Left ventricle myocardium superior (tissue), 1 donor: ENCODE measurements at places on chromosomes 2 and 18.

GRCh38 chr2:150282357-150282756 is 205.1 kb downstream of the RND3 start:
- no peak for DNase-seq

DNA sequence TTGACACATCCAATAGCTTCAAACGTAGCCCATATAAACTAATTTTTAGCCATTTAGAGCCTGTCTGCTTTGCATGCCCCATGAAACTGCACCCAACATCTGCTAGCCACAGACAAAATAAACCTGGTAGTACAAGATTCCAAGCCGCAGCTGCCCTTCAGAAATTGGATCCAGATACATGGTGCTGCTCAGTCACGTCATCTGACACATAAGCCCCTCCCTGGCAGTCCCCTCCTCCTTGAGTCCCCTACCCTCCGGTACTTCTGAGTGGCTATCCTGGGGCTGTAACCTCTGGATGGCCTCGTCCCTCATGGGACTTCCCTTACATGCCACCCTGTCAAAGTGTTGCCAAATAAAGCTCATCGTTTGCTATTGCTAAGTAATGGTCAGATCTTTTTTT is 33.8 kb downstream of the PROC start:
- DNase-seq = no peak

GRCh38 chr18:33579349-33580215 is 1.6 kb downstream of the ASXL3 start:
- no peak for DNase-seq

- DNase-seq = no peak
Observed at GRCh38 chr18:32763293-32763692, 9.5 kb downstream of the KLHL14 start.

DNA sequence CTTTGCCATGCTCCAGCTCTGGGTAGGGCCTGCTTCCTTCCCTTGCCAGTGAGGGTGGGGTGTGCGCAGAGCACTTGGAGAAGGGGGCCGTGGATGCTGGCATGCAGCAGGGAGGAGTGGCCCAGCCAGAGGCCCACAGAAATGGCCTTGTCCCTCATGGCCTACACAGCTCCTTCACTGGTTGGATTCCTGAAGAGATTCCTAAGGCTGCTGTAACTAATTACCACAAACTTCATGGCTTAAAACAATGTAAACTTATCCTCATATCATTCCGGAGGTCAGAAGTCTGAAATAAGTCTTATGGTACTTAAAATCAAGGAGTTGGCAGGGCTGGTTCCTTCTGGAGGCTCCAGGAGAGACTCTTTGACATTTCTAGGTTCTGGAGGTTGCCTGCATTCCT is 195.2 kb downstream of the GLI2 start:
- DNase-seq = no peak

DNA sequence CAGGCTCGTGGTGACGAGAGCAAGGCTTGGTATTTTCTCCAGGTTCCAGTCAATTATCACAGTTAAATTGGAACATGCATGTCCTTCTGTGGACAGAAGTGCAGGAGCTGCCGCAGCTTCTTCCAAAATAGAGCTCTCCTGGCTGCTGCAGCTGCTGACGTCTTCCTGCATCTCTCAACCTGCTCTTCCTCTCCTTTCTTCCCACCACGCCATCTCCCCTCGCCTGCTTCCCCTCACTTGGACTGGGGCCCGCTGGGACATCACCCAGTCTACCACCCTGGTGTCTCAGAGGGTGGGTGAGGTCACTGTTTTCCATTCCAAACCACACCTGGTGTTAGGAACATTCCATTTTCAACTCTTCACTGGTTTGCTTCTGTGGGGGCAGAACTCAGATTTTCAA is 41.4 kb downstream of the SPP2 start:
- no peak for DNase-seq

GRCh38 chr2:12109363-12110017 is 363.1 kb downstream of the LPIN1 start:
- DNase-seq = no peak

DNA sequence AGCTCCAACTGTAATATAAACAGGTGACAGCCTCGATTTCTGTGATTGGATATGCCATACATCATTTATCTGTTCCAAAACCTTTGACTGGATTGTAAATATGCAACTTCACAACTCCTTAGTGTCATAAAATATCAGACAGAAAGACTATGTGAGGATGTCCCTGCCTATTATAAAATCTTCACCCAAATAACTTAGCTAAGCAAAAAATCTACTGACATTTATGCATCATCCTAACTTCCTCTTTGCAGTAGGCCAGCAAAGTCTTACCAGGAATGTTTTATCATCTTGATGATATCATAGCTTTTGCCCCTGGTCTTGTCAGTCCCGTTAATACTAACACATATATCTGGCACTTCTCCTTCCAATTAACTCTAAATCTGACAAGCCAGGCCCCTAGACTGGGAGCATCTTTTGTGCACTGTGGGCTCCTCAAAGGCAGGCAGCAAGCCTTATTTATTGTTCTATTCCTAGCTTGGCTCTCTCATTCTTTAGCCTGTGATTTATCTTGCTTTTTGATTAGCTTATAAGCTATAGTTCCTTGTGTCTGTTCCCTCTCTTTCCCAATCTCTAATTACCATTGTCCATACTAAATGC is 356.5 kb upstream of the HNMT start:
- DNase-seq = no peak

GRCh38 chr2:30444273-30444672 is 2.8 kb upstream of the LCLAT1 start:
- no peak for DNase-seq
